ENCODE measurements at places on chromosomes 2 and 18. TPM values are rescaled to one million over a fixed set of nuclear protein-coding genes. Genes with fewer than 3 reads are reported as not detected.

DNA sequence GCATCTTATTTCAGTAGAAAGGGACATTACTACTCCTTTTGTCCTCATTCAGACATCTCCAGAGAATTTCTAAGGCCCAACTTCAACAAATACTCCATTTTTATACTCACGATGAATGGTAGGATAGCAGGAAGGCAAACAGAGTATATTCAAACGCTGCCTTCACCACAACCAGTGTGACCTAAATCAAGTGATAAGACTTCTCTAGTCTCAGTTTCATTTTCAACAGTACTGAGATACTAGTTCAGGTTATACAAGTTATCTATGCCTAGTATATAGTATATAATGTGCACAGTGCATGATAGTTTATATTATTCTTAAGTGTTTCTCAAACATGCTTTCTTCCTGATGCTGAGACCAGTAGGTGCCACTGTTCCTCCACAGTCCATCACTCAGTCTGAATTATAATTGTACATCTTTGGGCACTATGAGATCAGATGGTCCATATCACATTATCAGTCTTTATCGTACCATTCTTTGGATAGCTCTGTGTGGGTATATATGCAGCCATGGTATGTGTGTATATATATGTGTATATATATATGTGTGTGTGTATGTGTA lies 66.3 kb upstream of the RPE start:
- no peak for DNase-seq

Gene NGEF
- total RNA-seq = not detected

DNA sequence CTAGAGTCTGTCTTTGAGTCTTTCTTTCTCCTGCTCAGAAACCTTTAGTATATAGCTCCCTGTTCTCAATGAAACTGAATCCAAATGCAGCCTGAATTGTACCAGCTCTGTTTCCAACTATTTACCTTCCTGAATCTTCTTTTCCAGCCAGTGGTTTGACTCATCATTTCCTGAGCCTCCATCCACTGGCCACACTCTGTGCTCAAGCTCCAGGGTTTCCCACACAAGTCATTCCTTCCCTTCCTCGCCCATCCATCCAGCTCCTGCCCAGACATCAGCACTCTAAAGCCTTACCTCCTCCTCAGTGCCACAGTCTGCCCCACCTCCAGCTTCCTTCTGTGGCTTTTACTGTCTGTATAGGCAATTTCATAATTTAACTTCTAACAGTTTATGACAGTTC lies 233.6 kb upstream of the RASGRP3 start:
- DNase-seq = no peak

Gene CNDP1
- 0.60 TPM for total RNA-seq

DNA sequence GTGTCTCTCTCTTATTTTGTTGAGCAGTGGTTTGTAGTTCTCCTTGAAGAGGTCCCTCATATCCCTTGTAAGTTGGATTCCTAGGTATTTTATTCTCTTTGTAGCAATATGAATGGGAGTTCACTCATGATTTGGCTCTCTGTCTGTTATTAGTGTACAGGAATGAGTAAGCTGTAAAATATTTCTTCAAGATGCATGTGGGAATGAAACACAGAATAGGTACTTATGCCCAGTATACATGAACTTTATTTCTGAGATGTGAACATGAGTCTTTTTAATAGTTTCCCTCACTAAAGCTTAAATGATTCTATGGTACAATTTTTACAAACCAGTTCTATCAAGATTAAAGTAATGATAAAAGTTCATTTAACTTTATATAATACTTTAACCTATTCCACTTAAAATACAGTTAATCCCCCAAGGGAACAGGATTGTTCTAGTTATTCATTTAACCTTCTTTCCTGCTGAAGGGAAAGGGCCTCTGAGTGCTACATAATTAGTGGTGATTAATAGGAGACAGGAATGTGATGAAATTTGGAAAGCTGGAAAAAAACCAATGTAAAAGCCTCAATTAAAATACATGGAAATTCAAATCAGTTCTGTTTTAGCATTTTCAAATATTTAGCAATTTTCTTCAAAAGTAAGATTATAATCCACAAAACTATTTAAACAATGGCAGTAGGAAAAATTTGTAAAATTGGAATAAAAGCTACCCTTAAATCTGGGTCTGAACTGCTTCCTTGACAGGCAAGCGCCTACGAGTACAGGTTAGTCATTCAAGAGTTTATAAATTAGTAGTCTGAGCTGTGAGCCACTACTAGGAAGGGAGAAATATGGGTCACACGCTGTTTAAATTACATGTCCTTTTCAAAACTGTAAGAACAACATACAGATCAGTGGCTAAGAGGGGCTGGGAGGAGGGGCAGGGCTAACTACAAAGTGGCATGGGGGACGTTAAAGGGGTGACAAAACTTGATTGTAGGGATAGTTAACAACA lies 28.9 kb downstream of the SPIRE1 start:
- no peak for DNase-seq

Gene RPIA
- total RNA-seq = 24.1 TPM

Gene IL1R2
- total RNA-seq = 5.7 TPM

DNA sequence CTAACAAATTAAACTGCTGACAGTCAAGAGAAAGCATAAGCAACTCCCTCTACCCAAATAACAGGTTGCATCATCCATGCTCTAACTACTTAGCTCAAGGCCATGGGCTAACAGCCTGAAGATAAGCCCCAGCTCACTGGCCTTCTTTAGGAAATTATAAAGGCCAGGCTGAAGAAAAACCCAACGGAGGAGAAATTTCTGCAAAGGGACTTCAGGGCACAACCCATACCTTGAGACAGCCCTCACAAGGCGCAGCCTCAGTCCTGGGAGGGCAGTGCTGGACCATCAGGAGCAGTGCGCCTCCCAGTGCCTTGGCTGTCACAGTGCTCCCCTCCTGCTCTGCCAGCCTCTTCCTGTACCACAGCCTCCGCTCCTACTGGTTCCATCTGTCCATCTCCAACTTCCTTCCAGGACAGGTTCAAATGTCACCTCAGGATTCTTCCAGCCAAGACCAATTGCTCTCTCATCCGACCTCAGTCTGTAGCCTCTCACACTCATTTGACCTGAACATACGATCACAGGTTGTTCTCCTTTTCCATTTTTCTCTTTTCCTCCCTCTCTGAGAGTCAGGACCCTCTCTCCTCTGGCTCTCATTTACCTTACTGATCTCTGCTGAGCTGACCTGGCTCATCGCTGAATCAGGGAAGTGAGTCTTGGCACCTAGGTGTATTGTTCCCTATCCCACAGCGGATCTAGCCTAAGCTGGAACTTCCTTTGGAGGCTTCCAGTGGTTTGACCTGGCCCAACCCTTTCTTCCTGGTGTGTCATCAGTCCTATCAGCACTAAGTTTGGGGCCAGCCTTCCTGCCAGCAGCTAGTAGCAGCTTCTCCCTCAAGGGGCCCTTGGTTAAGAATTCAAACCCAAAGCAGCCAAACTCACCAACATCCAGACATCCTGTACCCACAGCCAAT lies 1.9 kb downstream of the MCFD2 start:
- no peak for DNase-seq

DNA sequence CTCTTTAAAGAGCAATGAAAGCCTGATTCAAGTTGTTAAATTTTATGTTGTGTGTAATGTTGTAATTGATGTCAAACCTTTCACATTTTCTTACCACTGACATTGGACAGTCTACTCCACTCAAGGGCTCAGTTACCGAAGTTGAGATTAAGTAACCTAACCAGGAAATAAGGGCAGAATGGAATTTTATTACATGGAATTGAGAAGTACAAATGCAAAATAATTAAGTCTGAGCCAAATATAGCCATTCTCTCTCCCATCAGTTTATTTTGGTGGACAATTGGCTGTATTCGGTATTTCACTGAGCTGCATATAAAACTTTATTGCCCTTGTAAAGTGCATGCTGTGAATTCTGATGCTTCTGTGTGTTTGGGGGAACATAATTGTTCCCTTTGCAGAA lies 231.5 kb downstream of the TTC32 start:
- DNase-seq = no peak

- no peak for DNase-seq
These were observed 67.1 kb downstream of the ITGB1BP1 start for GRCh38 chr2:9356261-9356660.

DNA sequence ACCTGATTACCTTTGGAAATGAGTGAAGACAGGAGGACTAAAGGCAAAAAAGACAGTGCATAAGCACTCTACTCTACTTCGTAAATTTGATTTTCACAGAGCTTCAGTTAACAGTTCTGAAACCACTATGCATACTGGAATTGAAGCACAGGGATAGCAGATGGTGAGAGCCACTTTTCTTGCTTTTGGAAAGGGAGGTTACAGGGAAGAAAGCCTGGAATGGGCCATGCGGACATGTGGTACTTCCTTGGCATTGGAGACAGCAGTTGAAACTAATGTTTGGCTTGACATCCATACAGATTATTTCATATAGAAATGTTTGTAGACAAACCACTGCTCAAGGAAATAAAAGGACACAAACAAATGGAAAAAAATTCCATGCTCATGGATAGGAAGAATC lies 585.6 kb upstream of the RAB6C start:
- no peak for DNase-seq

DNA sequence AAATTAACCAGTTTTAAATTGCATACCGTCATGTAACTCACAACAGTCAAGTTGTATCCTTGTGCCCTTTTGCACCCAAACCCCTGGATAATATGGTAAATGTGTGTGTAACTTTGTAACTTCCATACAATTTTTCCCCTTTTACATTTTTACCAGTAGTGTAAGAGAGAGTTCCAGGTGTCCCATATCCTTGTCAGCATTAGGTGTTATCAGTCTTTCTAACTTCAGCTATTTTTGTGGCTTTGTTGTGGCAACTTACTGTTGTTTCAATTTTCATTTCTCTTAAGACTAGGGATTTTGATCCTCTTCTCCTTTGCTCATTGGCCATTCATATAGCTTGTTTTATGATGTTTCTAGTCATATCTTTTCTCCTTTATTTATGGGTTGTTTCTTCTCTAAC lies 94.6 kb downstream of the LCLAT1 start:
- no peak for DNase-seq

- no peak for DNase-seq
These were observed 90.1 kb upstream of the LGALSL start for GRCh38 chr2:64363848-64364247.

GRCh38 chr2:114261366-114261765 lies 181.1 kb upstream of the DPP10 start:
- DNase-seq = no peak

- DNase-seq = no peak
These were observed 12.6 kb upstream of the NCK2 start for GRCh38 chr2:105732101-105732500.

Gene SPATA3
- not detected for total RNA-seq

GRCh38 chr2:159129824-159130223 lies 156.7 kb downstream of the WDSUB1 start:
- no peak for DNase-seq

GRCh38 chr18:64994370-64994769 lies 756.4 kb upstream of the CDH7 start:
- no peak for DNase-seq

Gene GCKR
- total RNA-seq = not detected

GRCh38 chr18:67788310-67789164 lies 272.0 kb upstream of the DSEL start:
- no peak for DNase-seq

DNA sequence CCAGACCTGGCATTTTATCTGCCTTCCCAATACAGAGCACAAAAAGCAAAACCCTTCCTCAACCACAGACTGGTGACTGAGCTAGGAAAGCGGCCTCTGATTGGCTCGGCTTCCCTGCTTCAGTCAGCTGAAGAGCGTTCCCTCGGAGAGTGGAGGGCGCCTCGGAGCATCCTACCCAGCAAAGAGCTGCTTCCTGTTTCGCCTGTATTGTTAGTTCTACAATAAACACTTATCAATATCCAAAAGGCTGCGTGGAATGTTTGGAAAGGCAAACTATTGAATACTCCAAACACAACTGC lies 125.0 kb downstream of the CACNB4 start:
- no peak for DNase-seq

DNA sequence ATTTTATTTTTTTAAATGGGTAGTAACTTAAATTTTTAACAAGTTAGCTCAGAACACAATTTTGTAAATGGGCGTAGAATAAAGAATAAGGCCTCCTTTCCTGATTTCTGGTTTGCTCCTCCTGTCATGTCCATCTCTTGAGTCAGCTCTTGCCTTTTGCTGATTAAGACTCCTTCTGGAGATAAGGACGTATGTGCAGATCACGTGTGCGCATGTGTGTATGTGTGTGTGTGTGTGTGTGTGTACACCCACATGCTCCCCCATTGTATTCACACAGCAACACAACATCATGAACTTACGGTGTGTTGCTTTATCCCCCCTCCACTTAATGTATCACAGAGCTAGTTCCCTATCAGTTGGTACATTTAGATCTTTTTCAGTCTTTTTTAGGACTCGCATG lies 182.9 kb downstream of the PRKCE start:
- DNase-seq = no peak

Gene ANO7
- 1.1 TPM for total RNA-seq

DNA sequence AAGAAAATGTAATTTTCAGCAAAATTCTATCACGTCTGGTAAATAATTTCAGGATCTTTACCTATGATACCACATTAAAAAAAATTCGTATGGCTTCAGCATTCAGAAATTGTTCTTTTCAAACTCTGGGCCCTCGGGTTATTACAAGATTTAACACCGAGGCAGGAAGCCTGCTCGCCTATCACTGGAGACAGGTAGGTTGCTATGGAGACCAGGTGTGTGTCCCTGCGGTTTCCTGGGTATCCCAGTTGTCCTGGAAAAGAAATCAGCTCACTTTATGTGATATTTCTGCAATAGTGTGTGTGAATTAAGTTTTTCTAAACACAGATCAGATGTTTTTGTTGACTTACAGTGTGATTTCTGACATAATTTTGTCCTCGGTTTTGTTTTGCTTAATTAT lies 14.2 kb downstream of the HPCAL1 start:
- no peak for DNase-seq

DNA sequence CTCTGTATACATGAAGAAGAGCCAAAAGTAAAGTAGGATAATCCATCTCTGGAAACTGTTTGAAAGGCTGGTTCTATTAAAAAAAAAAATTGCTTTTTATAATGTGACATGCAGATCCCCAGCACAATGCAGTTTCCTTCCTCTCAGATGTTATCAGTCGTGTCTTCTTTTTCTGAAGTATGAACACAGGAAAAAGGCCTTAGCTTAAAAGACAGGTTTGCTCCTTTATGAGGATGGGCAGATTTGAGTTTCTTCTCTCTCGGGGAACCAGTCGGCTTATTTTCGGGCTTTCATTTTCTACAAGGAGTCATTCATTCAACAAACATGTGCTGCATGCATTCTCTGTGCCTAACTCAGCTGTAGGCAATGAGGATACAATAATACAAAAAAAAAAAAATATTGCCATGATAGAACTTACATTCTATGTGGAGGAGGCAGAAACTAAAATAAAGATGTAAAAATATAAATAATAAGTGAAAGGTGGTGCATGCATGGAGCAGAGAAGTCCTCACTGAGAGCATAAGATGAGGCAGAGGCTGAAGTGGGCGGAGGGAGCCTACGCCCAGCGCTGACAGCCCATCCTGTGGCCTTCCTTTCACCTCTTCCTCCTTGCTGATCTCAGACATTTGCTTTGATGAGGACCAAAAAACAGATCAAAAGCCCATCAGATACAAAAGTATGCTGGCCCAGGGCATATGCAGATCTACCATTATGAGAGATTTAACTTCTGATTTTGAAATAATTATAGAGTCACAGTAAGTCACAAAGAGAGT lies at the start of gene CD226:
Gene CD226 (minus strand): TSS at position 513 of the 773 bp plus-strand sequence. CDS start 467 bp downstream, at position 46.
- DNase-seq = peak; percentile 70

- DNase-seq = no peak
These were observed 77.4 kb upstream of the NPAS2 start for GRCh38 chr2:100742277-100743254.
